ENCODE measurements at places on chromosomes 1 and 21. TPM values are rescaled to one million over a fixed set of nuclear protein-coding genes. Genes with fewer than 3 reads are reported as not detected.

DNA sequence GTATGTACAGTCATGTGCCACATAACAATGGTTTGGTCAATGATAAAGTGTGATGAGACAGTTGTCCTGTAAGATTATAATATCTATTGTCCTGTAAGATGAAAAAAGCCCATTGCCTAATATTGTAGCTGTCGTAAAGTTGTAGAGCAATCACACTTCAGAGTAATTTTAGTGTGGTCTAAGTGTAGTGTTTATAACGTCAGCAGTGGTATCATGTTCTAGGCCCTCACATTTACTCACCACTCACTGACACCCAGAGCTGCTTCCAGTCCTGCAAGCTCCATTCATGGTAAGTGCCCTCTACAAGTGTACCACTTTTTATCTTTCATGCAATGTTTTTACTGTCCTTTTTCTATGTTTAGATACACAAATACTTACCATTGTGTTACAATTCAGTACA, 259.9 kb upstream of the RAB4A start:
- no peak for DNase-seq

DNA sequence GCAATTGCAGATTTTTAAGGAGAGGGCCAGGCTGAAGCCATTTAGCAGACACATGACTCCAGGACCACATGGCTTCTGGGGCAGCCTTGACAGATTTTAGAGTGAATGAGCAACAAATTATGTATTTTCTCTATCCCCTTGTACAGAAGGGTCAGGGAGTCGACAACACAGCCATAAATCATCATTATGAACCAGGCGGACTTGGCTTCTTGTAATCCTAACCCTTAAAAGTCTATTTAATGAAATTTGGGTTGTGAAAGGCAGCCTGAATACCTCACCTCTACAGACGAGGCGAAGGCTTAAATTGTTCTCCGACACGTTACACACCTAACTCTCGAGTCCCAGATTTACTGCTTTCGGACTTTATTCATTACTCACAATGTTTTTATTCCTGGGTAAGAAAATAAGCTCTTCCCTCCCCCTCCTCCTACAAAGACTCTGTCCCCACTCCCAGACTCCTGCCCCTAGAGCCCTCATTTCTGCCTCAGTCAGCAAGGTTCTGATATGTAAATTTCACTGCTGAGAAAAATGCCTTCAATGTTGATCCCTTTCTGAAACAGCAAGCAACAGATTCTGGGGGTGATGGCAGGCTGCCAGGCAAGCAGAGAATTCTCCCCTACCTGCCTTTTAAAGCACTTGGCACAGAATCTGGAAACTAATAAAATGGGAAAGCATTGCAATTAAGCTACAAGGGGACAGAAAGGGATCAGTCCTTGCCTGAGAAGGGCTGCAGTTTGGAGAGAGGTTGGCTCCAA, 51.6 kb downstream of the PLPP3 start:
- DNase-seq, result peak; percentile 33

DNA sequence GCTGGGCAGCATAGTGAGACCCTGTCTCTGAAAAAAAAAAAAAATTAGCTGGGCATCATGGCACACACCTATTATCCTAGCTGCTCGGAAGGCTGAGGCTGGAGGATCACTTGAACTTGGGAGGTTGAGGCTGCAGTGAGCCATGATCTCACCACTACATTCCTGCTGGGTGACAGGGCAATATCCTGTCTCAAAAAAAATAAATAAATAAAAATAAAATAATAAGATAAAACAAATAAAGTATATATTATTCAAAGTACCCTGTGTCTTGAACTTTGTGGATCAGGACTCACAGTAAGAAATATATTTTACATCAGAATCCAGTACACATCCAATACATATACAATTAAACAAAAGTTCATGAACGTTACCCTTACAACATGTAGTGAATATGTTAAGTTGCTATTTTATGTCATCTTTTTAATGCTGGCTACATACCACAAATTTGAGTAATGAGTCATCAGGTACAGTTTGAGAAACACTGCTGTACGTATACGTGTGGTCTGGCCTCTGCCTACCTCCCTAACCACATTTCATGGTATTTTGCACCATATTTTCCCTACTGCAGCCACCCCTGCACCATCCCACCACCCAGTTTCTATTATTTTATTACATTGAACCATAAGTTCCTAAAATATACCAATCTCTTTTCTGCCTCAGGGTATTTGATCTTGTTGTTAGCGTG, 4.4 kb downstream of the NME7 start:
- DNase-seq, result no peak

DNA sequence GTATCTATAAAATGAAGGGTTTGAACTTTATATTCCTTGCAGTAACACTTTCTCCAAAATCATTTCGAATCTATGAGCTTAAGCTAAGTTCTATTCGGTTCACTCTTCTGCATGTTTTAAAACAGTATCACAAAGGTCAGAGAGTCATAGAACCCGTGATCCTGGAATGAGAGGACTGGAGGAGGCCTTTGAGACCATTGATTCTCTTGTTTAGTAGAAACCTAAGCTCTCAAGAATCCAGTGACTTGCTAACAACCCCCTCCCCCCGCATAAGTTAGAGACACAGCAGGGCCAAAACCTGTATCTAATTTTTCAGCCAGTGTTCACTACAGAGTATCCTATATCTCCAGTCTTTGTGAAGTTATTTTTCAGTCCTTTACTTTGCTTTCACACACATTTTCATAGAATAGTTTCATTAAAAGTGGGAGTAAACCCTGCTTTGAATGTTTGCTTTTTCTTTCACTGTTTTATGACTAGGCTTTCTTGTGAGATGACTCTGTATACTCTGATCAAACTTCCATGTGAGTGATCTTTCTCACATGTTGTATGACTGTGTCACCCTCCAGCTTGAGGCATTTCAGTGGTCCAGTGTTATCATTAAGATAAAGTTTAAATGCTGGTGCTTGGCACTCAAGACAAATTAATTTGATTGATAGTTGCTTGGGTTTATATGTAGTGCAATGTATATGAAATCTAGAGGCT, 275.4 kb upstream of the SGIP1 start:
- DNase-seq, result no peak

GRCh38 chr1:18008081-18008480, 99.5 kb upstream of the IGSF21 start:
- no peak for DNase-seq

GRCh38 chr1:201444792-201445191, 23.3 kb upstream of the TNNI1 start:
- DNase-seq, result no peak

GRCh38 chr1:239662950-239663349, 276.6 kb downstream of the CHRM3 start:
- no peak for DNase-seq

DNA sequence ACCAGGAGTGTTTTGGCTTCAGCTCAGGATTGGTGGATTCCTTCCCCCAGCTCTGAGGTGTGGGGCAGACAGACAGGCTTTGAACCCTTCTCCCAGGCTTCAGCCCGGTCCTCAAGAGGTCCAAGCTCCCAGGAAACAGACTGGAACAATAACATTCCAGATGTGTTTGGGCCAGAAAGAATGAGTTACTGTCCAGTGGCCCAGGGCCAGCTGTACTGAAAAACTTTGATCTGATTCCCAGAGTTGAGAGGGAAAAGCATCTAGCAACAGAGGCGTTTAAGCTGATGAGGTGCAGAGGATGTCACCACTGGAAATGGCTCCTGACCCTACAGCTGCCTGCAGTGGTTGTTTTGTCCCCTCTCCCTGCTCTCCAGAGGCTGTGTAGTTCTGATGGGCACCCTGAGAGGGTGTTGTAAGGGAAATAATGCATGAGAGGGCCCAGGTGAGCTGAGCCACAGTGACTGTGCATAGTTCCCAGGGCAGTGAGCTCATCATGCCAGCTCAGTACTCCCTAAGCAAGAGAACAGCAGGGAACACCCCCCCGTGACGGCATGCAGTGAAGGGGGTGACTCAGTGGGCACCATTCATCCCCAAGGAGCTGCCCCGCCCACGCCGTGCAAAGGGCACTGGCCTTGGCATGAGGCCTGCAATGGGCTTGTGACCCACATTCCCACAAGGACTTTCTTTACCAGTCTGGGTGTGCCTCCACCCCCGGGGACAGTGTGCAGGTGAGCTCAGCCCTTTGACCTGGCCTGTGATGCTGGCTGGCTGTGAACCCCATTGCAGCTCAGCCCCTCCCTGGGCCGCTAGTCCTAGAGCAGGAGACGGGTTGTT, 13.8 kb upstream of the SFN start:
- DNase-seq, result no peak

GRCh38 chr1:160653620-160654016, 6.8 kb upstream of the SLAMF1 start:
- no peak for DNase-seq

- DNase-seq, result no peak
Measured at GRCh38 chr1:236204039-236204438, 61.7 kb downstream of the GPR137B start.

DNA sequence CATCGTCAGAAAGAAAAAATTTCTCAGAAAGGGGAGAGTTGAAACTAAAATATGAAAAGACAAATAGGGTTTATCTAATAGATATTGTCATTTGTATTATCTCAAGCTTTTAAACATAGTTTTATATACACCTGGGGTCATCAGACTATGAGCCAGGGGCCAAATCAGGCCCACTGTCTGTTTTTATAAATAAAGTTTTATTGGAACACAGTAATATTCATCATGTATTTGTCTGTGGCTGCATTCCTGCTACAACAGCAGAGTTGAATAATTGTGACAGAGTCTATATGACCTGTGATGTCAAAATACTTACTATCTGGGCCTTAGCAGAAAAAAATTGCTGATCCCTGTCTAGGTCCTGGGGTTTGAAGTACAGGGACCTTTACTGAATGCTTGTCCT, 120.5 kb upstream of the RUNX1 start:
- no peak for DNase-seq

DNA sequence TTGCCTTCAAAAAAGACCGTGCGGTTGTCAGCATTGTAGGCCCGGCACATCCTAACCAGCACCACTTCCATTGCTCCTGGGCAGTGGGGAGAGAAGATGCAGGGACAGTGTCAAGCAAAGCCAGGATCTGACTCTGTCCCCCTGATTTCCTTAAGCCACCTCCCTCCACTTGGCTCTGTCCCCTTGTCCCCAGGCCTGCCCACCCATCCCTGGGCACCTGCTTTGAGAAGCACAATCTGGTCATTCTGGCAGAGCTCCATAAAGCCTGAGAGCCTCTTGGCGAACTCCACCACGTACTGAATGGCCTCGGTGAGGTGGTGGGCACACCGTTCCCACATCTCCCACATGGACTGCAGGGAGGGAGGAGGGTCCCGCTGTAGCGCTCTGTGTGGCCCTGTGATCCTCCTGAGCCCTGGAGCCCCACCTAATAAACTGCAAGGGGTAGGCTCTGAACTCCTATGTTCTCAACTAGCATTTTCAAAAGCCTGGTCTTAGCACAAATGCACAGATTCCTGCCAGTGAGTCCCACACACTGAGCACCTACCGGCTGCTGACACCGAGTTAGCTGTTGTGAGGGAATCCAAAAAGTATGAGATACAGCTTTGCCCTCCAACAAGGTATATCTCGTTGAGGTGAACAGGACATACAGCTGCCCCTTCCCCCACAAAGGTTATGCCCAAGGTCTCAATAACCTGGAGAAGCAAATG, 8.2 kb upstream of the LINGO4 start:
- DNase-seq, result no peak

- DNase-seq, result no peak
Measured at GRCh38 chr1:33182896-33183295, 1.1 kb upstream of the TRIM62 start.

DNA sequence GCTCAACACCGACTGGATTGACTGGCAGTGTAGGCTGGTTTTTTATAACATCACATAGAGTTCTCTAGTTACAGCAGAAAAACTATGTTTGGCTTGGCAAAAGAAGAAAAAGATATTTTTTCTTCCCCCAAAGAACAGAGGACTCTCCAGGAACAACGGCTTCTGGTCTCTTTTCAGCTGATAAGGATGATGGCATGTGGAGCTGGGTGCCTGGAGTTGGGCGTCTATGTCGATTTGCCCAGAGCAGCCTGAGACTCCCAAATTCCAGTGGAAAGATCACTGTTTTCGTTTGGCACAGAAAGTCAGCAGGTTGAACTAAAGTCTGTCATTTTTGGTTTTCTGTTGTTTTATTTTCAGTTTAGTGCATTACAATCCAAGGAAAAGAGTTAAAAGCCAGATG, 91.1 kb downstream of the SMYD2 start:
- no peak for DNase-seq

GRCh38 chr1:118100686-118101514, 84.1 kb downstream of the SPAG17 start:
- DNase-seq, result no peak

DNA sequence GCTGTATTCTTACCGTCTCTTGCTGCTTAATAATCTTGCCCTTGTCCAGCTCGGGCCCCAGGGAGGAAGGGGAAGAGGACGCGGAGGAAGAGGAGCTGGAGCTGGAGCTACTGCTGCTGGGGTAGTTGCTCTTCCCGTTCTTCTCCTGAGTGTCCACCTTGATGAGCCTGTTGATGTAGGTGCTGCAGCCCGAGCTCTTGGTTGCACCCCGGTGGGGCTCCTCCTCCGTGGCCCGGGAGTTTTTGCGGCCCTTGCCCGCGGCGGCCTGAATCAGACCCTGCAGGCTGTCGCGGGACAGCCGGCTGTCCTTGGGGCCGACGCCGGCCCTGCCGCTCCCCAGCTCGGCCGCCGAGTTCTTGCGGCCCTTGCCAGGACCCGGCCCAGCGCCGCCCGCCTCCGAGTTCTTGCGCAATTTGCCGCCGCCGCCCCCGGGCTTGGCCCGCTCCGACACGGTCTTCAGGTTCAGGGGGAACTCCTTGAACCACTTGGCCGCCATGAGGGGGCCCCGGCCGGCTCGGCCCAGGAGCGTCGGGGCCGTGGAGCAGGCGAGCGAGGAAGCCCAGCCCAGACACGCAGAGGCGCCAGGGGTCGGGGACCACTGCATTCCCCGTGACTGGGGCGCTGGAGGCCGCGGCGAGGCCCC, 475 bp upstream of the TDRD10 start:
- DNase-seq, result peak; percentile 73

- no peak for DNase-seq
Measured at GRCh38 chr1:37947364-37947763, 511 bp upstream of the INPP5B start.

GRCh38 chr1:83043244-83043643, 955.7 kb downstream of the TTLL7 start:
- DNase-seq, result no peak

The CD84 gene
- polyA plus RNA-seq, result 0.48 TPM

The CELA2A gene
- polyA plus RNA-seq, result 7.5 TPM

The SPRR2G gene
- polyA plus RNA-seq, result not detected

The MAP3K21 gene
- 0.52 TPM for polyA plus RNA-seq

The KRTAP19-1 gene
- polyA plus RNA-seq, result not detected

The PALMD gene
- 20.3 TPM for polyA plus RNA-seq

The CGN gene
- polyA plus RNA-seq, result 4.3 TPM

The IL19 gene
- not detected for polyA plus RNA-seq

The GJA9 gene
- polyA plus RNA-seq, result not detected

Data from ovary (tissue), 10 donors.